ENCODE measurements at places on chromosomes 3 and 15.
A peak's percentile ranks its signal among the peaks of the same experiment; 100 is the strongest.

DNA sequence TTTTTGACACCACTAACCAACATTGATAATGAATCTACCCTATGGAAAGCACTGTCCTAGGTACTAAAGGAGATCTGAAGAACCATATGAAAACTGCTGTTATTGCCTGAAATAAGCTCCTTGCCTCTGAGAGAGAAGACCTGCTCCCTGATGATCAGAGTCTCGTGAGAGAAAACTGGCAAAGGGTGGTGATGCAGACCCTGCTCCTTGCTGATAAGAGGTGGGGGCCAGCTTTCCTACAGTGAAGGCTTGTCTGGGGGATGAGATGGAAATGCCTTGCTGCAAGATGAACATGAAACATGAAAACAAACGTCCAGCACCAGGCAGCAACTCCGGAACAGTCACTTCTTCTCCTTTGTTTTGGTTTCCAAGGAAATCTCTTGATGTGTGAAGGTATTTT is 31.9 kb downstream of the RASGRP1 start:
- DNase-seq: no peak

GRCh38 chr3:162211470-162211869 is 714.9 kb downstream of the OTOL1 start:
- DNase-seq: no peak

- DNase-seq: no peak
Measured at GRCh38 chr3:73061416-73061815, at the start of gene EBLN2. Gene EBLN2, plus strand, starts transcription at chr3:73061659. Its CDS starts 423 bp downstream, at chr3:73062082.

GRCh38 chr3:51869304-51869703 is 6.1 kb downstream of the IQCF5 start:
- DNase-seq: no peak

GRCh38 chr3:37945807-37946530 is 44.6 kb upstream of the VILL start:
- no peak for DNase-seq

DNA sequence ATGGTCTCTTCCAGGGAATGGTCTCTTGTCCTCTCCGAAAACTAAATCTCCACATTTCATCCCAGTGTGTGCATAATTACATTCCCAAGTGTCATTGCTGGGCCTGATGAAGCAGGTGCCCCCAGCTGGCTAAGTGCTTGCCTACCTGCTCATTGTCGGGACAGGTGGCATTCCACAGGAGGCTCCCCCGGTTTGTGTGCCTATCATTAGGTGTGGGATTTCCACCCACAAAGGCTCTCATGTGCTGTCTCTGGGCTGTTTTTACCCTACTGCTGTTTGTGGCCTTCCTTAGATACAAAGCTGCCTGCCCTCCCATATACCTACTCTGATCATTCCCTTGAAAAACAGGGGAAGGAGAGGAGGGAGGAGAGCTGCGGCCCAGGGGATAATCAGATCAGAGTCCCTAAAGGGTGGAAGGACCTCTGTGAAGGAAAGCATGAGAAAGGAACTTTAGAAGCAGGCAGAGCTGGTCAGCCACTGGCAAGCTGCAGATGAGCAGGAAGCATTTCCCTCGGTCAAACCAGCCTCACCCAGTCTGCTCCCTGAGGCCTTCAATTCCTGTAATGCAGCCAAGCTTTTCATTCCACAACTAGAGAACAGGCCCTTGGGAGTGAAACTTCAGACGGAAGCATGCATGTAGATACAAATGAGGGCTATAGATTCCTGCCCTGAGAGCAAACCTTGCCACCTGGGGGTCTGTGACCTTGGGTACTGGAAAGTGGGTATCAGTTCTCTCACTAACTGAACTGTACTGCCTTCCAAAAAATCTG is 60.7 kb upstream of the HEG1 start:
- no peak for DNase-seq

GRCh38 chr3:120569222-120570057 is 26.7 kb upstream of the NDUFB4 start:
- no peak for DNase-seq

DNA sequence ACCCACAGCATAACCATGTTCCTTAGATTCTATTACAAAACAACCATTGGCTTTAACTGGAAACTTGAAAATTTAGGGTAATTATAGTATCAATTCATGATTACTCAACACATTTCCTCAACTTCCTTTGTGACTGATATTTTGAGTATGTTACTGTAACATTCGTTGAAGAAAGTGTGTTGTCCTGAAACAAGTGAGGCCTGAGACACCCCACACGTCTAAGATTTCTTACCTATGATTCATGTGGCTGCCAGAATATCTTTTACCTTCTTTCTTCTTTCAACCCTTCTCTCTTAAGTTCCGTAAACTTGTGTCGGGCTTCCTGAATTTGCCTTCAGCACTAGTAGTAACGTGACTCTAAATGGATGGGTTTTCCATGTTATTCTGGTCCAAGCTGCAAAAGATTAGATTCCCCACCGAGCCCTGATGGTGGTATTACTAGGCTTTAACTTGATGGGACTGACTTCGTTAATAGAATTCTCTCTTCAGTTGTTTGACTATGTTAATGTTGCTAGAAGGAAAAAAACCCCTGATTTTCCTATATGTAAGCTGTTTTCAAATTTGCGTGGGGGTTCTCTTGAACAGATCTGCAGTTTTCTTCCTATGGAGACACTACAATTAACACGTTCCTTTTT is 296.0 kb upstream of the ICE2 start:
- no peak for DNase-seq

DNA sequence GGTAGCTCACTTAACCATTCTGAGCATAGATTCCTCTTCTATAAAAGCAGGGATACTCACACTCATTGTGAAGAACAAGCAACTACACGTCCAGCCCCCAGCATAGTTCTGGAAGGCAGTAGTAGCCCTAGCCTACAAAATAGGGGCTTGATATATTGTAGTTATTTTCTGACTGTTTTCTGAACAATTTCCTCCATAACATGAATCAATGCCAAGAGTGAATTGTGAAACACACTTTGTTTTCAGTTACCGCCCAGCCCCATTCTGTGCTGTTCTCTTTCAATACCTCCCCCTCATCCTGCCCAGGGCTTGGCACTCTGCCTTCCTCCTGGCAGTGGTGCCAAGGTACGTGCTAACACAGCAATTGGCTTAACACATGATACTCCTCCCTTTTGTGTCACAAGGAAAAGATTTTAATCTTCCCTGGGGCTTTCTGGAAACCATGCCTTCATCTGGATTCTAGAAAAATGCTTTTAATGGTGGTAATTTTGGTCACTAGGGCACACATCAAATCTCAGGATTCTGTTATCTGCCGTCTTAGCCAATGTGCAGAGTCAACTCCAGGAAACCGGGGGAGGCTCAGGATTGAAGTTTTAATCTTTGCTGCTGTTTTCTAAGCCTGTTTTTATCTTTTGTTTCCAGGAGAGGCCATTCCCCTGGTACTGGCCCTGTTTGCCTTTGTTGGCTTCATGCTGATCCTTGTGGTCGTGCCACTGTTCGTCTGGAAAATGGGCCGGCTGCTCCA is 37.2 kb downstream of the IL20RB start:
- no peak for DNase-seq

DNA sequence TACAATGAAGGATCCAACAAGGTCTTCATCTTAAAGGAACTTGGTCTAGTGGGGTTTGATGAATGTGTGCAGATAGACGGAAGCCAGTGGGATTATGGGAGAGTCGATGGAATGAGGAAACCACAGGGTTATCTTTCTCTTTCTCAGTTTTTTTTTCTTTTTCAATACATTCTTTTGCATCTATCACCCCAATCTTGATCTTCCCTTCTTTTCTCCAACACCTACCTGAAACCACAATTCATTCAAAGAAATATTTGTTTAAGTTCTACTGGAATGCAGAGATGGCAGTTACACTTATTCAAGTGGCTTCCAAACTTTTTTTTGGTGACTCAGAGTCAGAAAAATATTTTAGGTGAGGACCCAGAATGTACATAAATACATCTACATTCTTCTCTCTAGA is 1.7 kb downstream of the TMEM212 start:
- no peak for DNase-seq

DNA sequence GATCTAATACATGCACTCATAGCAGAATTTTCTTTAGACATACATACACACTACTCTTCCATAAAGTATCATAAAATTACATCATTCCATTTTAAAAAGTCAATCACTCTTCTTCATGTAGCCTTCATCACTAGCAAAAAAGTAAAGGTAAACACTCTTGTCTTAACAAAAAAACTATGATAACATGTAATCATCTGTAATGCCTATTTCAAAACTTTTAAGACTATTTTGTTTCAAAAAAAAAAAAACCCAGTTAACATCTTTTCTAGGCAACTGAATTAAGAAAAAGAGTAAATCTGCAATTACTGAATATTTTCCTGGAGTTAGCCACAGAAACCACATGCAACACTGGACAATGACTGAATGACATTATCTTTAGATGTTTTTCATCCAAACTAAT is 4.8 kb downstream of the TBC1D5 start:
- no peak for DNase-seq

GRCh38 chr3:50378024-50378423 is 18.7 kb upstream of the TMEM115 start:
- no peak for DNase-seq

DNA sequence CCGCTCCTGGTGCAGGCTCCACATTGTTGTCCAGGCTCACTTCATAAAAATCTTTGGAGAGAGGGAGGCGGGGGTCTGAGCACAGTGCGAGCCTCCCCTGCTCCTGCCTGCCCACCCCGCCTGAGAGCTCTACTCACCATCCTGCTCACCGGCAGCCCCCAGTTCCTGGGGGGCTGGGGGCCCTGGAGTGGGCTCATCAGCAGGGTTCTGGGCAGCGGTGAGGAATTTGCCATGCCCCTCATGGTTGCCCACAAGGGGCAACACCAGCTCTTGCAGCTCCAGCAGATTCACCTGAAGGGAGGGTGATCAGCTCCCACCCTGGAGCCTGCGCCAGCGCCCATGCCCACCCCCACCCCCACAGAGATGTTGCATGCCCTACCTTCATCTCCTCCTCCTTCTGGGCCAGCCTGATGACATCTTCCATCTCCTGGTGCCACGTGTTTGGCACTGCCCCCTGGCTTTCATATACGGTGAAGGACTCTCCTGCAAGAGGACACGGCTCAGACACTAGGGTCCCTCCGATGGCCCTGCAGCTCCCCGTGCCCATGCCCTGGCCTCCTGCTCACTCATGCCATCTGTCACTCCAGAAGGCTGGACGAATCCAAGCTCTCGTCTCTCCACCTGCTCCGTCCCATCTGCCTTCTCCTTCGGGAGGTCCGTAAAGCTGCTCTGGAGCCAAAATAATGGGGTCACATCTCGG is 162.1 kb downstream of the TBC1D2B start:
- no peak for DNase-seq

GRCh38 chr3:53892286-53892637 is 603 bp upstream of the SELENOK start:
- DNase-seq: no peak

GRCh38 chr3:103906808-103907207 is 1459.9 kb upstream of the ALCAM start:
- no peak for DNase-seq

- DNase-seq: no peak
Measured at GRCh38 chr15:38877471-38877870, 312.9 kb upstream of the RASGRP1 start.

GRCh38 chr15:96324192-96324895 is 6.2 kb upstream of the NR2F2 start:
- no peak for DNase-seq

DNA sequence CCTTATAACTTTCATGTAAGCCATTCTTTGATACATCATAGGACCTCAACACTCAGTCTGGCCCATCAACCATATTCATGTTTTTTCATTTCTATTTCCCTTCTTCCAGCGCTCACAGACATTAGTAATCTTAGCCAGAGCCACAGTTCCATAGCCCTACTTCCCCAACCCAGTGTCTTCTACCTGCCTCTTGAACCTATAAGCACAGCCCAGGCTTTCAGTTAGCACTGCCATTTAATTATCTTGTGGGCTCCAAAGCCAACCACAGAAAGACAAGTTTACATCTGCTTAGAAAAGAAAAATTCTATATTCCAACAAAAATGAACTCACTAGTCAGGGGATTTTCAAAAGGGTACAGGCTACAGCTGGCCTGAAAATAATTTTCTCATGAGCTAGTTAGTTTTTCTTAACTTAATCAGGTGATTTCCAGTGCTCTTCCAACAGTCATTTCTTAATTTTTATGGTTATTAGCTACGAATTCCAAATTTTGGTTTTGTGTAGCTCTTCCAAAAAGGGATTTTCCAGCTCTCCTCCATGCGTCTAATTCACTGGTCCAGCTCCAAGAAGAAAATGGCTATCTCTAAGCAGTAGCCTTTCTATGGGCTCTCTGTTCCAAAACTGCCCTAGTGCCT is 13.7 kb downstream of the CD200 start:
- no peak for DNase-seq

GRCh38 chr3:61901496-61901895 is 340.1 kb downstream of the PTPRG start:
- no peak for DNase-seq

DNA sequence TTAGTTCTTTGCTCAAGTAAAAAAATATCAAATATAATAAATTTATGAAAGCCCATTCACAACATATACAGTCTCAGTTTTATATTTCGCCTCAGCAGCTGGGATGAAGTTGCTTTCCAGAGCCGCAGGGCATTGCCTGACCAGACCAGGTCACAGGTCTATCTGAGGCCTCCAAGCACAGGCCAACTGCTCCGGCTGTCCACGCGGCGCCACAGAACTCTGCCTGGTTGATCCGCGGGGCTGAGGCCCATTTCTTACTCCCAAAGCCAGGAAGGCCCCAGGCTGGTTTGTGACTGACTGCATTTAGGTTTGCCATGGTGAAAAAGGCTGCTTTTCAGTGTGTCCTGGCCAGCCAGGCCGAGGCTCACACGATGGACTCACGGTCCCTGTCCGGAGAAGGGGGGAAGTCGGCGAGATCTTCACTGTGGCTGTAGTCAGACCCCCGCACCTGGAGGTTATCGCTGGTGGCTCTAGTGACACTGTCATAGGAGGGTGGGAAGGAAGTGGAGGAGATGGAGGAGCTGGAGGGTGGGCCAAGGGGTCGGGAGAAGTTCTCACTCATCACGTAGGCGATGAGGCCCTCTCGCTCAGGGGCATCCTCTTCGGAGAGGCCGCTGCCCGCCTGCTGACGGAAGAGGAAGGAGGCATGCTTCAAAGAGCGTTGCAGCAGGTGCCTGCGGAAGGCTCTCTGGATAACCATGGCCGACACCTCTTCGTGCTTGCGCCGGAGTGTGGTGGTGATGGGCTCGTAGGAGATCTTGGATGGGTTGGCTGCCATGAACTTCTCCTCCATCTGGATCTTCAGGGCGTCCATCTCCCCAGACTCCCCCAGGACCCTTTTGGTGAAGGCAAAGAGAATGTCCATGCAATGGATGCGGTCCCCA is 54.1 kb downstream of the EXOG start:
- DNase-seq: no peak

DNA sequence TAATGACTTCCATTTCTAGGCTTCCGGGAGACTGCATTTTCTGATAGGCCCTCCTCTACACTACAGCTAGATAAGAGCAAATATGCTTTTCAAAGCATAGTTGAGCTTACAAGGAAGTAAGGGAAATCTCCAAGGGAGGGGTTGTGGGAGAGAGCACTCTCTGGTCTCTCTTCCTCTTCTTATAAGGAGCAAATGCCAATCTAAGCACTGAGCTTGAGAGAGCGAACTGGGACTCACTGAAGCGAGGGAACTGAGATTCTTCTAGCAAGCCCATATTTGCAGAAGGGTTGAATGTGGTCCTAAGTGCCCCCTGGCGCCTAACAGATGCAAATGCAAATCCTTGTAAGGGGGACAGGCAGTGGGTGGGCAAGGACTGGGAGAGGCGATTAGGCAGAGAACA is 164.8 kb downstream of the ERC2 start:
- peak; percentile 12 for DNase-seq

- DNase-seq: no peak
Measured at GRCh38 chr3:94978084-94978483, 915.2 kb downstream of the NSUN3 start.

All from GM12891 (cell line).